Caco-2 (cell line): ENCODE measurements at places on chromosomes 2 and 18. TPM values are rescaled to one million over a fixed set of nuclear protein-coding genes. Genes with fewer than 3 reads are reported as not detected.

The PMAIP1 gene
- total RNA-seq, result 2.3 and 2.4 TPM in 2 replicates

The PKDCC gene
- total RNA-seq, result 322 and 339 TPM in 2 replicates

The VSNL1 gene
- 0.43 and 0.60 TPM in 2 replicates for total RNA-seq

The NABP1 gene
- total RNA-seq, result 89.8 and 91.4 TPM in 2 replicates

The LYG2 gene
- not detected in 2 replicates for total RNA-seq

The ST8SIA3 gene
- total RNA-seq, result not detected in 2 replicates

The TCF23 gene
- not detected in 2 replicates for total RNA-seq

The GALNT5 gene
- 6.8 TPM in 2 replicates for total RNA-seq

The ERBB4 gene
- total RNA-seq, result not detected in 2 replicates

The RGPD4 gene
- 0.07 TPM in 1 of 2 replicates, not detected in the other for total RNA-seq

The BOLL gene
- total RNA-seq, result not detected in 2 replicates

The EPG5 gene
- 10.6 and 12.0 TPM in 2 replicates for total RNA-seq

GRCh38 chr2:99451280-99451679, 38.5 kb downstream of the REV1 start:
- no peak overlapping the region for H3K27ac ChIP-seq
- peaks cover 2% of the 10 kb centered on the region; the same call in 1 of the 2 replicates for H3K4me1 ChIP-seq
- no peak overlapping the region for H3K4me3 ChIP-seq

DNA sequence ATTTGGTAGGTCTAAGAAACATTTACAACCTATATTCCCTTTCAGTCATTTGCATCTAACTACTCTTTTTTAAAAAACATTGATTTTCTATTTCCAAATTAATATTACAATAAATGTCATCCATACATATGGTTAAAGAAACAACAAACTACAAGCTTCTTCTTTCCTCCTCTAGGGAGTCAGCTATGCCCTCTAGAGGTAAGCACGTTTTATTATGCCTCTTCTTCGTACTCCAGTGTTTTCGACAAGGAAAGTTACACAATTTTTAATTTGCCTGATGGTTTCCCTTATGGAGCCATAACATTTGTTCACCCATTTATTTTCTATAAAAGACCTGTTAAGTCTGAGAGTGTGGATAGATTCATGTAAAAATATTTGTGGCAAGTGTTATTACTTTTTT, 183.4 kb upstream of the CDH7 start:
- no peaks in the 10 kb centered on the region for H3K4me1 ChIP-seq
- no peaks in the 10 kb centered on the region for H3K27me3 ChIP-seq
- no peak overlapping the region for H3K27ac ChIP-seq
- no peak overlapping the region for H3K4me3 ChIP-seq

DNA sequence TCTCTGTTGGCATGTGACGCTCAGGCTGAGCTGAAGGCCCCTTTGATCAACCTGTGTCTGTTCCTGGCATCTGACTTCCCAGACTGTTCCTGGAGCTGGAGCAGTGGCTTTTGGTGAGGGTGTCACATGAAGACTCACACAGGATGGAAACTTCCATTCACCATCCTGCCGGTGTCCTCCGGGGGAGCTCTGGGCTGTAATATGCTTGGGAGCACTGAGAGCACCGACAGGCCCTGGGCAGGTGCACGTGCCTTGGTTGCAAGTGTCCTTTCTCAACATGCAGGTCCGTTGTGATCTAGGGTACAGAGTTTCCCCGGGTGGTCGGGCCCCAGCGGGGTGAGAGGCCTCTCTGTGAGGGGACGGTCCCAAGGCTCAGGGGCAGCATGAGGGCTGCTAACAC, 24.8 kb upstream of the GBX2 start:
- no peak overlapping the region for H3K27ac ChIP-seq
- no peaks in the 10 kb centered on the region for H3K36me3 ChIP-seq
- H3K4me1 ChIP-seq, result no peaks in the 10 kb centered on the region
- no peak overlapping the region for H3K4me3 ChIP-seq
- DNase-seq, result no peak
- no peaks in the 10 kb centered on the region for H3K27me3 ChIP-seq

- H3K4me3 ChIP-seq, result no peak overlapping the region
- no peaks in the 10 kb centered on the region for H3K36me3 ChIP-seq
- no peaks in the 10 kb centered on the region for H3K27me3 ChIP-seq
- no peaks in the 10 kb centered on the region for H3K4me1 ChIP-seq
- DNase-seq, result no peak
Observed at GRCh38 chr18:34972765-34973414, 68.3 kb upstream of the MAPRE2 start.

DNA sequence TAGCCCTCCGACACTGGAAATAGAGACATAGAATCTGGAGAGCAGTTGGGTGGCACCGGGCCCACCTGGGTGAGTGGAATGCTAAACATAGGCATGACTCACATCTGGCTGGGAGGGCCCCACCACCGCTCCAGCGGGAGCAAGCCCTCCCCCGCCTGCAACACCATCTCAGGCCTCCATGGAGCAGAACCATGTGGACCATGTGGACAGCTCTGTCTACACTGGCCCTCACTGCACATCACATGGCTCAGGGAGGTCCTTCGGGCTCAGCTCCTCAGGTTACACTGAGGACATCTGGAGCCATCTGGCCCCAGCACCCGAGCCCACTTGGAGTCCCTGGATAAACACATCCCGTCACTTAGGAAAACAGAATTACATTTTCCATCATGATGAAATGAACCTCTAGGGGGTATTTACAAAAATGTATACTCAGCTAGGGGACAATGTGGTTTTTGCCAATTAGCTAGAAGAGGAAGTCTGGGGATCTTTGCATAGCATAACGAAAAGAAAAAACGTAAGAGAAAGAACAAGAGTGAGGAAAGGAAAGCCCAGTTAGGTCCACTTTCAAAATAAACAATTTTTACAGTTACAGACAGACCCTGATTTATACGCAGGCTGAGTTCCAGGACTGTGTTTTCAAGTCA, 30.7 kb upstream of the MLPH start:
- no peaks in the 10 kb centered on the region for H3K4me1 ChIP-seq
- H3K4me3 ChIP-seq, result no peak overlapping the region
- H3K27ac ChIP-seq, result no peak overlapping the region
- DNase-seq, result no peak
- H3K36me3 ChIP-seq, result no peaks in the 10 kb centered on the region
- no peaks in the 10 kb centered on the region for H3K27me3 ChIP-seq

GRCh38 chr2:182509-183122, 81.2 kb downstream of the SH3YL1 start:
- no peaks in the 10 kb centered on the region for H3K27me3 ChIP-seq
- no peaks in the 10 kb centered on the region for H3K4me1 ChIP-seq
- H3K27ac ChIP-seq, result no peak overlapping the region
- H3K36me3 ChIP-seq, result no peaks in the 10 kb centered on the region
- no peak overlapping the region for H3K4me3 ChIP-seq
- no peak for DNase-seq

DNA sequence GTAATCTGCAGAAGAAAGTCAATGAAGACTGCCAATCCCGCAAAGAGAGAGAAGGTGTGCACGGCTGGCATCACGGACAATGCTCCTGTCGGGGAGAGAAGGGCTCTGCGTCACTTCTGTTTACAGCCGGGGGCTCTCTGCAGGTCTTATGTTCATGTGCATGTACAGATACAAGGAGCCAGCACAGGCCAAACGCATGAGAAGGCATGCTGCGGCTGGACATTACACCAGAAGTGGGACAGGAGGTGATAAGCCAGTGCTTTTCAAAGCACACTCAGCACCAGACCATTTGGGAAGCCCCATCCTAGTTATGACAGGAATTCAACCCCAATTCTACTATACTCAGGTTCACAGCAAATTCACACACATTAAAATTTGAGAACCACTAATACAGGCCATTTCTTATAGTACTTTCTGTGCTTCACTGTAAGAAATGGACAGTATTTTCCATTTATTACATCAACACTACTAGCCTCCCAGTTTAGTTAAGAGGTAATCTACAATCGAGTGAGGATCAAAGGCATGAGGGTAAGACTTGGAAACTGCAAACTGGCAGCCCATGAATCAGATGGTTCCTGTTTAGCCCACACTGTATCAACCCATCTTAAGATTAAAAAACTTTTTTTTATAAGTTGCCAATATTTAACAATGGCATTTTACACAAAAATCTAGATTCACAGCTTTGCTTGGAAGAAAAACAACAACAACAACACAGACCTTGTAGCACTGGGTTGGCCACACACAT, 38.2 kb downstream of the RMC1 start:
- no peak for DNase-seq
- no peak overlapping the region for H3K4me3 ChIP-seq
- H3K36me3 ChIP-seq, result no peaks in the 10 kb centered on the region
- H3K4me1 ChIP-seq, result no peaks in the 10 kb centered on the region
- H3K27me3 ChIP-seq, result no peaks in the 10 kb centered on the region

DNA sequence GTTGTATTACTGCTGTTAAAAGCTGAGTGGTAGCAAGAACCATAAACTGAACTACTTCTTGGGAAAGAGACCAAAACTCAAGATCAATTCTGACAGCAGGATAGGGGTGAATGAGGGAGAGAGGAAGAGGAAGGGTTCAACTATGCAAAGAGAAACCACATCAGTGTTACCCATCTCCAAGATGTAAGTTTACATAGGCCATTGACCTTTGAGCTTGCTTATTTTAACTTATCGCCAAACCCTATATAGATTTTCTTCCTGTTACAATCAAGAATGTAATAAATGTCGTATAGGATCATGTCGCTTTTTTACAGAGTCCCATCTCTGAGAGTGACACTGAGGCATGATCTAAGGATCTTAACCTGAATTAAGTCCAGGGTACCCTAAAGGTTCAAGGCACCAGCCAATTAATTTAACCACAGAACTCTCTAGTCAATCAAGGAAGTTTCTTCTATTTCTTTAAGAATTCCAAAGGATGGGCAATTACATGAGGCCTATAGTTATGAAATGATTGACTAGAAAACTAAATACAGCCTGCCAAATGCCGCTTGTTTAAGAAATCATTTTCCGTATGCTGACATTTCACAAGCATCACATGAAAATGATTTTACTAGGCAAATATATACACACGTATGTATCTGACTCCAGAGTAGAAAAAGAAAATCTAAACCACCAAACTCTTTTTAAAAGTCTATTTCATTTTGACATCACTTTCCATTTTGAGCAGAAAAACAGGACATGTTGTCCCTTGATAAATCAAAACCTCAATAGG, 11.8 kb downstream of the RND3 start:
- no peaks in the 10 kb centered on the region for H3K27me3 ChIP-seq
- peak overlapping the region; percentile 84 for H3K27ac ChIP-seq
- peaks cover 95% of the 10 kb centered on the region for H3K4me1 ChIP-seq
- DNase-seq, result no peak
- H3K36me3 ChIP-seq, result peaks cover 2% of the 10 kb centered on the region

DNA sequence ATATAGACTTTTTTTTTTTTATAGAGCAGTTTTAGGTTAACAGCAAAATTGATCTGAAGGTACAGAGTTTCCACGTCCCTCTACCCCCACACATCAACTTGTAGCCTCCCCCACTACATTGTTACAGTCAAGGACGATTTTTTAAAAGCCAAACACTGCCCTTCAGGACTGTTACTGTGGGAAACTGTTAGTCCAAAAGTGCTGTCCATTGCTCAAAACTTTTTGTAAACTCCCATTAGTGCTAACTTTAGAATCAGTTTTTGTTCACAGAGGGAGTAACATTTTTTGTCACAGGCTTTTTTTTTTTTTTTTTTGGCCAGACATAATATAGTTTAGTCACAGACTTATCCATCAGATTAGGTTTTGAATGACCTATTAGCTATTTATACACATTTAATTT, 24.1 kb downstream of the ELP2 start:
- no peaks in the 10 kb centered on the region for H3K27me3 ChIP-seq
- no peak overlapping the region for H3K27ac ChIP-seq
- no peak for DNase-seq
- no peaks in the 10 kb centered on the region for H3K4me1 ChIP-seq

DNA sequence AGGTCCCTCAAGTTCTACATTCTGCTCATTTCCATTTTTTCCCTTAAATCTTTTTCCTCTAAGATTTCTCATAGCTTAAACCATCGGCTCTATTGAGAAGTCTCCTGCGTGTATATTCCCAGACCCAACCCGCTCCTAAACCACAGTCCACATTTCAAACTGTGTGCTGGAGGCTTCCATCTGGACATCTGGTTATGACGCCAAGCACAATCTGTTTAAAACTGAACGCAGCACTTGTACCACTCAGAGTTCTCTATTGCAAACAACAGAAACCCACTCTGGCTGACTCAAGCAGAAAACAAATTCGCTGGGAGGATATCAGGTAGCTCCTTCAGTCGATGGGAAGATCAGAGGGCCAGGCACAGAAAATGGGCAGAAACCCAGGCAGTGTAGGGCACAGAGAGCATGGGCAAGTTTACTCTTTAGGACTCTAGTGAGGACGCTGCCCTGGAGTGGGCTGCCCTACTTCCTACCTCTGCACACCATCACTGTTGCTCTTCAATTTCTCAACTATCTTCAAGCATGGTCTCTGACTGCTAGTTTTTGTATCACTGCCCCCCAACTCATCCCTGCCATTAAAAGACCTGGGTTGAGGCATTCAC, 5.6 kb upstream of the EML4 start:
- H3K4me1 ChIP-seq, result peaks cover 17% of the 10 kb centered on the region
- H3K27ac ChIP-seq, result no peak overlapping the region
- no peaks in the 10 kb centered on the region for H3K27me3 ChIP-seq
- H3K36me3 ChIP-seq, result no peaks in the 10 kb centered on the region

- H3K4me3 ChIP-seq, result no peak overlapping the region
- H3K27me3 ChIP-seq, result no peaks in the 10 kb centered on the region
- H3K27ac ChIP-seq, result no peak overlapping the region
- DNase-seq, result no peak
- H3K4me1 ChIP-seq, result peaks cover 8% of the 10 kb centered on the region; the same call in 1 of the 2 replicates
Observed at GRCh38 chr2:138415985-138416384, 85.6 kb upstream of the SPOPL start.

DNA sequence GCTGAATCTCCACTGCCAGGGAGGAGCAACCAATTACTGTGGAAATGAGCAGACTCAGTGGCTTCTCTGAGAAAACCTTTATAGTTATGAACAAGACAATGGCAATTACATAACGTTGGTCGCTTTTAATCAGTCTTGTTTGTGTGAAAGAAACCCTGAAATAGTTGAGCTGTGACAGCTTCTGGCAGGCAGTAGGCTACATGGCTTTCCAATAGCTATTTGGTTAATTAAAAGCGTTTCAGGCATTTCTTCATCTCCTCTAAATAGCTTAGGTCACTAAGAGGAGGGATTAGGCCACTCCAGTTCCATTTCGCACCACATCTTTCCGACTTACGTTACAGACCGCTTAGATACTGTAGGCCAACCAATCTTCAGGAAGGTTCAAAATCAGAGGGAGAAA, 794.4 kb upstream of the ID2 start:
- H3K27me3 ChIP-seq, result no peaks in the 10 kb centered on the region
- 0 out of 2 replicates have a peak, but pooled peaks cover 6% of the 10 kb centered on the region for H3K4me1 ChIP-seq
- DNase-seq, result no peak
- no peak overlapping the region for H3K4me3 ChIP-seq
- no peaks in the 10 kb centered on the region; the same call in 1 of the 2 replicates for H3K36me3 ChIP-seq

DNA sequence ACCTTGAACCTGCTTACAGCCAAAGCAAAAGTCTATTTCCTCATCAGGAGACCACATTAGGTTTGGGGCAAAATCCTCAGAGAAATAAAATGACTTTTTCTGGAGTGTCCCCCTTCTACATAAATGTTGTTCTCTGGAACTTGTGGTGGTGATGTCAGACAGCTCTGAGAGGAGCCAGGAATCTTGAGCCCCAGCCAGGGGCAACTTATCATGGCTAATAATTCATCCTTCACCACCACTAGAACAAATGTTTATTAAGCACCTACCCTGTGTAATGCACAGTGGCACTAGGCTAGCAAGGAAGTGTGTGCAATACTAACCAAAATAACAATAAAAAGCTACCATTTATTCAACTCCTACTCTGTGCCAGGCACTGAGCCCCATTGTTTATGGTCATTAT, 9.0 kb upstream of the BMP10 start:
- H3K27me3 ChIP-seq, result no peaks in the 10 kb centered on the region
- H3K27ac ChIP-seq, result no peak overlapping the region
- no peak for DNase-seq
- H3K4me1 ChIP-seq, result peaks cover 31% of the 10 kb centered on the region
